ENCODE measurements at places on chromosomes 2 and 18.

DNA sequence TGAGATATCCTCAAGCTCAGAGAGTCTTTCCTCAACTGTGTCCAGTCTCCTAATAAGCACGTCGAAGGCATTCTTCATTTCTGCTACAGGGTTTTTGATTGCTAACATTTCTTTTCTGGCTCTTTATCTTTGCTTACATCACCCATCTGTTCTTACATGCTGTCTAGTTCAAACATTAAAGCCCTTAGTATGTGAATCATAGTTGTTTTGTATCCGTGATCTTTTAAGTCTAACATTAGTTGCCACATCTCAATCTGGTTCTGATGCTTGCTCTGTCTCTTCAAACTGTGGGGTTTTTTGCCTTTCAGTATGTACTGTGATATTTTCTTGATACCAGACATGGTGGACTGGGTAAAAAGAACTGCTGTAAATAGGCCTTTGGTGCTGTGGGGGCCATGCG, 235.2 kb downstream of the SH3RF3 start:
- DNase-seq: peak; percentile 57

DNA sequence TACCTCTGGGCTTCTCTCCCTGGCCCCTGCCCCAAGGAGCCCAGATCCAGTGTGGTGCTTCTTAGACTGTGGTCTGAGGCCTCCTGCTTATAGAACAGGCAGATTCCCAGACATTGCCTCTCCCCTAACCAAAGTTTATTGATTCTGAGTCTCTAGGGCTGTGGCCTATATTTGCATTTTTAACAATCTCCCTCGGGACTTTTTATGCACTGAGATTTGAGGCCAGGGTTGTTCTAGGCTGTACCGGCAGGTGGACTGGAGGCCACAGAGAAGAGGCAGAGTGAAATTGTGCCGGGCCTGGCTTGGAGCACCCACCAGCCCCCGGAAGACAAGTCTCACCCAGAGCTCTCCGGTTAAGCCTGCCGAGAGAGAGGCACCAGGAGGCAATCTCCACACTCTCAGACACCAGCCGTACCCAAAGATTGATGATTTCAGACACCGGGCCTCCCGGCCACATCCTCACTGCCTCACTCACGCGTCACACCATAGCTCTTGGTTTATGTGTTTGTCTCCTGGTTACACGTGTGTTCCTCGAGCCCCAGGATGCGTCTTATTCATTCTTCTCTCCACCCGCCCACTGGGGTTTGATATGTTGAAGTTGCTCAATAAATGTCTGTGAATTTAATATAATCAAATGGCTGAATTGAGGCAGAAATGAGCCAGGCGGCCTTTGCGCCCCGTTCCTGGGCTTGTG, 203.7 kb downstream of the KLHL29 start:
- DNase-seq: no peak

DNA sequence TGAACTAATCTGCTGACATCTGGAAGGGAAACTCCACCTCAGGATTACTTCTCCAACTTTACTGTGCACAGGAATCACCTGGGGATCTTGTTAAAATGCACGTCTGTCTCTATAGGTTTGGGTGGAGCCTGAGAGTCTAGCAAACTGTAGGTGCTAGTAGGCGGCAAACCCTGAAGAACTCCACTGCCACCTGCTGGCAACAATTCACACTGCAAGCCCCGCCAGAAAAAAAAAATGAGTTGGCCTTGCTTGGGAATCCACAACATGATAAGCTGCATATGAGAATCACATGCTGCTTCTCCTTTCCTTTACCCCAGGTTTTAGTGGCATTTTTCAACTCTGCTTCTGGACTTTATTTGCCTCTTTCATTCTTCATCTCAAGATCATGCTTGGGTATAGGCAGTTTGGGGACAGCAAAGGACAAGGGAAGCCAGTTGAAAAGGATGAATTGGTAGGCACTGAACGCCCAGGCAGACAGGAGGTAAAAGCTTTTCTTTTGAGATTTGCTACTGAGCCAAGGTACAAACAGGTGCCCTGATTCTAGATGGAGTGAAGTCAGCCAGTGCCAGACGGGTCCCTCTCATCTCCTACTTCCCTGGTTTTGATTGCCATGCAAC, 88.8 kb downstream of the VIT start:
- peak; percentile 70 for DNase-seq

- peak; percentile 95 for DNase-seq
These were observed 46.4 kb upstream of the BZW1 start for GRCh38 chr2:200765139-200765951.

DNA sequence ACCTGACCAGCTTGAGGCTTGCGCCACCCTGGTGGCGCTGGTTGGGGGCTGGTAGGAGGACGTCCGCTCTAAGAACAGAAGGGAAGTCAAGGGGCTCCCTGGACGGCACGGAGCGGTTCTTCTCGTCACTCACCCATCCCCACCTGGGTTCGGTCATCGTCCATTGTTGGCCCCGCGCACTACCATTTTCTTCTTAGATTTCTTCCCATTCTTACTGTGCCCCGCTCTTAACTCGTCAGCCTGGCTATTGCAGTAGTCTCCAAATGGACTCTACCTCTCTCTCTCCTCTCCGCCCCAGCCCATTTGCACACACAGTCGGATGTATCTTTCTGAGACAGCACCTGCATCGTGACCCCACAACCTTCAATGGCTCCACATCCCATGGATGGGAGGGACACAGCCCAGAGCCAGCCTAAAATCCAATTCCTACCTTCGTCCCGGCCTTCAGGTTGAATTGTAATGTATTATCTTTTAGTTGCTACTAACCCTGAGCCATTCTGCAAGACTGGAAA, 814 bp upstream of the RAB1A start:
- DNase-seq: no peak

- DNase-seq: no peak
These were observed 232.7 kb downstream of the BCL11A start for GRCh38 chr2:60320724-60321123.

GRCh38 chr2:33897741-33898140, 298.6 kb upstream of the FAM98A start:
- DNase-seq: no peak

GRCh38 chr18:74683573-74683972, 85.9 kb downstream of the ZNF407 start:
- DNase-seq: no peak

- DNase-seq: peak; percentile 99
These were observed 118.5 kb downstream of the NRP2 start for GRCh38 chr2:205800773-205801172.

DNA sequence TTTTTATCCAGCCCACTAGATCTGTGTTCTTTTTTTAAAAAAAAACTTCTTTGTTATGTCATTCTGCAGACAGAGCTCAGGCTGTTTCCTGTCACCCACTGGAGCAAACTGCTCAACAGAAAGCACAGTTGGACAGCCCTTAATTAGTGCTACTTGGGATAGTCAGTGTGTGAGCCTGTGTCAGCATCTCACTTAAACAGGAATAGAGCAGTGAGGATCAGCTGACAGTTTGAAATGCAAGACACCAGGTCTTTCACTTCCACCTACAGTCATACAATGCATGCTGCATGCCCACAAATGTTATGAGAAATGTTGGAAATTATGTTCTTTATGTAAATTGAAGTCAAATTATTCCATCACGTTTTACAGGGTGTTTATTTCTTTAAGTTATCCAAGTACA, 174.9 kb downstream of the NR4A2 start:
- DNase-seq: no peak

- no peak for DNase-seq
These were observed 8.1 kb downstream of the ACKR3 start for GRCh38 chr2:236577481-236578410.

- DNase-seq: no peak
These were observed 7.7 kb downstream of the TSHZ1 start for GRCh38 chr18:75218065-75218923.

DNA sequence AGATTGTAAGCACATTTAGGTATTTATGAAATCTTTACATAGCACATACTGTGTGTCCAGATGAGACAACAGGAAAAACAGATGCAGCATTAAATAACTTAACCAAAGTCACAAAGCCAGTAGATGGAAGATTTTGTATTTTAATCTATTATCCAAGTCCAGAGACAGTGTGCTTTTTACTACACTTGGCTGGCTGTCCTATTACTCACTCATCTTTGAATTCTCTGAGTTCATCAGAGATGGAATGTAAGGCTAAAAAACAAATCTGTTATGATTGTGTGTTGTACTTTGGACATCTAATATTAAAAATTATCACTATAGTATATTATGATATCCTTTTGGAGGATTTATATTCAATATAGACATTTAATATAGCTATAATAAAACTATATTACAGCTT, 1189.4 kb downstream of the DSC3 start:
- no peak for DNase-seq

- no peak for DNase-seq
These were observed 521.6 kb downstream of the RNF144A start for GRCh38 chr2:7438855-7439254.

DNA sequence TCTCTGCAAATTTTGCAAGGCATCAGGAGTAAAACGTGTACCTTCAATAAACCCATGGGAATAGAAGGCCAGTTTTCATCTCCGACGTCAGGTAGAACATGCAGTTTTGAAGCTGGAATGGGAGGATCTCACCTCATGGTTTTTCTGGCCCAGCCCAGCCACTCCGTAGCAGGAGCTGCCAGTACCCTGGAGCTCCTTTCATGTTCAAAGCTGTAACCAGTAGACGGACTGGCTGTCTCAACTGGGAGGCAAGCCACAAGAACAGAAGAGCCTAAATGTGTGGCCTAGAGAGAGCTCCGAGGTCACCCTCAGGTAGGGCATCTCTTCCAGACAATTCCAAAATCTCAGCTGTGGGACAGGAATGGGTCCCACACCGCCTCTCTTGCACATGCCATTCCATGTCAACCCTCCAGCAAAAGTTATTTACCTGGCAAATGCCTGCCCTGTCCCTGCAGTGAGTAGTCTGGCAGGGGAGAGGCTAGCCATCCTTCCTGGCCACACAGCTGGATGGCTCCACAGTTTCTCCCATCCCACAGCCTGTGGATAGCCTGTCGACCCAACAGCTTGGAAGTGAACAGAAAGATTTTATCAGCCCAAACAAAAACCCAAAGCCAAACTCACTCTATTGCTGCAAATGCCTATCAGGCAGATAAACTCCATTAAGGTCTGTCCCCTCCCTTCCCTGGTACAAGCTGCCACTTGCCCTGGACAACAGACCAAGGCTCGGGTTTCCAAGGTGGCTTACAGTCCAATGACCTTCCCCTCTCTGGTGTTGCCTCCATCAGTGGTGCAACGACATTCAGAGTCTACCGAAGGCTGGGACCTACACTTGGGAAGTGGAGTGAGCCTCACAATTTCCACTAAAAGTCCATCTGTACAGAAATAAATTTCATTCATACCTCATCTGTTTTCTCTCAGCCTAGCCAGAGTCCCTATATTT, 27.8 kb downstream of the CRACDL start:
- no peak for DNase-seq

Measured in fibroblast of villous mesenchyme (primary cell).